GM12878 (cell line): ENCODE measurements at places on chromosomes 4 and X. TPM values are rescaled to one million over a fixed set of nuclear protein-coding genes. Genes with fewer than 3 reads are reported as not detected.

The SPANXN3 gene
- not detected in 2 replicates for polyA plus RNA-seq

The COL25A1 gene
- polyA plus RNA-seq, result not detected in 2 replicates

The PCDH10 gene
- not detected in 2 replicates for polyA plus RNA-seq

The SPANXA2 gene
- not detected in 2 replicates for polyA plus RNA-seq

The RASGEF1B gene
- 0.10 TPM in 1 of 2 replicates, not detected in the other for polyA plus RNA-seq

The TCEAL7 gene
- not detected in 2 replicates for polyA plus RNA-seq

The PDZD11 gene
- polyA plus RNA-seq, result 56.5 and 63.5 TPM in 2 replicates

The WDR17 gene
- 2.3 and 2.4 TPM in 2 replicates for polyA plus RNA-seq

The TLR8 gene
- not detected in 2 replicates for polyA plus RNA-seq

The SRPK3 gene
- not detected in 2 replicates for polyA plus RNA-seq

The KLHL4 gene
- not detected in 2 replicates for polyA plus RNA-seq

The ARHGAP10 gene
- 23.3 and 24.0 TPM in 2 replicates for polyA plus RNA-seq

The MAGEB17 gene
- polyA plus RNA-seq, result not detected in 2 replicates

The TMEM192 gene
- 10.0 and 10.1 TPM in 2 replicates for polyA plus RNA-seq
